ENCODE measurements at places on chromosomes 13 and 19.
A peak's percentile ranks its signal among the peaks of the same experiment; 100 is the strongest.

- no peak for DNase-seq
Measured at GRCh38 chr13:104114101-104114500, 1047.9 kb upstream of the SLC10A2 start.

GRCh38 chr19:55471266-55471665 lies 5.2 kb upstream of the ZNF628 start:
- DNase-seq, result no peak

- no peak for DNase-seq
Measured at GRCh38 chr13:31240921-31241320, 41.1 kb downstream of the B3GLCT start.

DNA sequence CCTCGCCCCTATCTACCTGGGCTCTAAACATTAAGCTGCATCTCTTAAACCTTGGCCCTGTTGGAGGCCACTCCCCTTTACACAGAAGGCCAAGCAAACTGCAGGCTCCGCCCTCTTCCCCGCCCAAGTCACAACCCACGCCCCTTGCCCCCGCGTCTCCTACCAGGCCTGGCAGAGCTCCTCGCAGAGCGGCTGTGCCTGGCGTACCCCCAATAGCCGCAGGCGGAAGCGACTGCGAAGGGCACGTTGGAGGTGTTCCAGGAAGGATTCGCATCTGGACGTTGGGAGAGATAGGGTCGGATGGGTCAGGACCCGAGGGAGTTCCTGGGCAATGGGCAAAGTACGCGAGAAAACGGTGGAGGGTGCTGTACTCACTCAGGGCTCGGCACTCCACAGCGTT lies 5.9 kb downstream of the RTBDN start:
- peak; percentile 57 for DNase-seq

DNA sequence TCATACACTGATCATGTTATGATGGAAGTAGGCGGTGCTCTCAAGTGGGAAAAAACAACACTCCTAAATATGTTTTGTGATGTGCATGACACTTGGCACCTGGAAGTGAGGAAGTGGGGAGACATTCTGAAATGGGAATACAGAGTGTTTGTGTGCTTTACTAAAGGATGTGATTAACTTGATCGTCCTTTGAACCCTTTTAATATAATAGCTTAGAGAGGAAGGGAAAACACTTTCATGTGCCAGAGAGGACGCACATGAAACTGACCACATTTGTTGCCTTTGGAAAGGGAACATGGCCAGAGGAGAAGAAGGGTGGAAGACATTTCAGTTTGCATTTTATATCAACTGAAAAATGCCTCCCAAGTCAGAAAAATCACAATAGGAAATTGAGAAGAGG lies 31.4 kb downstream of the SMAD9 start:
- no peak for DNase-seq

DNA sequence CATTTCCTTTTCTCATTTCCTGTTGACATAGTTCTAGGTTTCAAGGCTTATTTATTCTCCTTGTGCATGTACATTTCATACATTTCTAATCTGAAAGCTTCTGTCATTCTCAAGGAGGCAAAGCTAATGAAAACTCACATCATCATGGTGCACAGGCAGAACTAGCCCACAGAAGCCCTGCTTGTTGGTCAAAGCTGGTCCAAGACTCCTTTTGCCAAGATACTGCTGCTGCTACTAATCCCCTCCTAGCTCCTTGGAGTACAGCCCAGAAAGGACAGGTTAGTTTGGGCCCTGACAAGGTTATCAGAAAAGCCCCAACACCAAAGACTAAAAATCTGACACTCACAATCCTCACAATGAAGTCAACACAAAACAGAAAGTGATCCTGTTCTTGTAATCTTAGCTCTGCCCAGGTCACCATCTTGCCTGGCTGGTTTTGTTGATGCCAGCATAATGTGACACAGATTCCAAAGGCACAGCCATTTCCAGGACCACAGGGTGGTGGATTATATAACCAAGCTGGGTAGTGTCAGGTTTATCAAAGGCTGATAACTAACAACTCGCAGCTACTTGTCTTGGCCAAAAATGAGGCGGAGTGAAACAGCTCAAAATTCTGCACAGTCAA lies 417.4 kb downstream of the NDFIP2 start:
- no peak for DNase-seq

DNA sequence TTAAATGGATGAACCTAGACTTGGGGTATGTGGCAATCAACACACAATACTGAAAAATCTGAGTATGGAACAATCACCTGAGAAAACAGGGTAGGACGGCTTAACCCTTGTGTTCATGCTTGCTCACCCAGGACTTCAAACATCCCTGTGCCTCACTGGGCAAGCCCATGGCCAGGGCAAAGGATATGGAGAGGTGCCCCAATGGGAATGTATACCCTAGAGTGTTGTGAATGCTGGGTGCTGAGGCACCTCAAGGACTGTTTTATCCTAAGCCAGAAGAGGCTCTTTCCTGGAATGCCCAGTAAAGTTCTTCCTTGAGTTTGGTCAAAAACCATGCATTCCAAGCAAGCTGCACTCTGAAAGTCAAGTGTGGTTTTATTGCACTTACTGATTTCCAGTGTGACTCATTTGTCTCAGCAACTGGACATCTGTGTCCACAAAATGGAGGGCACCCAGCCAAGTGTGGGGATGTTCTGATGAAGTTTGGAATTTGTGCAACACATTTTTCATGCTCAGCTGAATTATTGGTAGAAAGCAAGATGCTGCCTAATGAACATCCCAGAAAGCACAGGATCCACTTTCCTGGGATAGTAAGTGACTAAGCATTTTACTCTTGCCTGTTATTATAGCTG lies 531.3 kb downstream of the RFC3 start:
- no peak for DNase-seq

GRCh38 chr13:89066868-89067466 lies 1395.8 kb downstream of the SLITRK5 start:
- DNase-seq, result no peak

- no peak for DNase-seq
Measured at GRCh38 chr13:44128552-44129001, 245.0 kb upstream of the SERP2 start.

- DNase-seq, result no peak
Measured at GRCh38 chr13:110648146-110648819, 32.9 kb downstream of the NAXD start.

GRCh38 chr13:88979465-88980175 lies 1308.4 kb downstream of the SLITRK5 start:
- DNase-seq, result no peak

DNA sequence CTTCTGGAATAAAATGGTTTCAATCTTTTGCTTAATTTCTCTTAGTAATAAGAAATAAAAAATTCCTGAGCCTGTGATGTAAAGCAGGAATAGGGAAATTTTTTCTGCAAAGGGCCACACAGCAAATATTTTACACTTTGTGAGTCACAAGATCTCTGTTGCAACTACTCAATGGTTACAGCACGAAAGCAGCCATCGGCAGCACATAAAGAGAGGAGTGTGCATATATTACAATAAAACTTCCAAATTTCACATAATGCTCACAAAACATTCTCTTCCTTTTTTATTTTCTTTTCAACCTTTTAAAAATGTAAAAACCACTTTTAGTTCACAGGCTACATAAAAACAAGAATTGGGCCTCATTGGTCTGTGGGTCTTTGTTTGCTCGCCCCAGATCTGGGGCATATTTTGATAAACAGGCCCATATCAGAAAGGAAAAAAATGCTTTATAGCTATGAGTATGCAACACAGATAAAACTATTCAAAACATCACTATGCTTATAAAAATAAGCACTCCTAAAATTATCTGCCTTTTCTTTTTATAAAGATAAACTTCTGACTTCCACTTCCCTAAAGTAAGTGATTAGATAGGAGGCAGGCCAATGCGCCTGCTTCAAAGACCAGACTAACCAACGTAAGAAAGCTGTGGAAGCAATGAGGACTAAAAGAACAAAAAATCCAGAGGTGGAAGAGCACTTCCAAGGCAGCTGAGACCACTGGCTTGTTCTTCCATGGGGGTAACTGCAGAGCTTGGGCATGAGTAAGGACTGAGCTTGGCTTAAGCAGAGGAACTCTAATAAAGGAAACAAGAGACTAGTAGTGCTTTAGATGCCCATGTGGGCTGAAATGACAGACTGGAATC lies 26.5 kb downstream of the MYCBP2 start:
- DNase-seq, result no peak

DNA sequence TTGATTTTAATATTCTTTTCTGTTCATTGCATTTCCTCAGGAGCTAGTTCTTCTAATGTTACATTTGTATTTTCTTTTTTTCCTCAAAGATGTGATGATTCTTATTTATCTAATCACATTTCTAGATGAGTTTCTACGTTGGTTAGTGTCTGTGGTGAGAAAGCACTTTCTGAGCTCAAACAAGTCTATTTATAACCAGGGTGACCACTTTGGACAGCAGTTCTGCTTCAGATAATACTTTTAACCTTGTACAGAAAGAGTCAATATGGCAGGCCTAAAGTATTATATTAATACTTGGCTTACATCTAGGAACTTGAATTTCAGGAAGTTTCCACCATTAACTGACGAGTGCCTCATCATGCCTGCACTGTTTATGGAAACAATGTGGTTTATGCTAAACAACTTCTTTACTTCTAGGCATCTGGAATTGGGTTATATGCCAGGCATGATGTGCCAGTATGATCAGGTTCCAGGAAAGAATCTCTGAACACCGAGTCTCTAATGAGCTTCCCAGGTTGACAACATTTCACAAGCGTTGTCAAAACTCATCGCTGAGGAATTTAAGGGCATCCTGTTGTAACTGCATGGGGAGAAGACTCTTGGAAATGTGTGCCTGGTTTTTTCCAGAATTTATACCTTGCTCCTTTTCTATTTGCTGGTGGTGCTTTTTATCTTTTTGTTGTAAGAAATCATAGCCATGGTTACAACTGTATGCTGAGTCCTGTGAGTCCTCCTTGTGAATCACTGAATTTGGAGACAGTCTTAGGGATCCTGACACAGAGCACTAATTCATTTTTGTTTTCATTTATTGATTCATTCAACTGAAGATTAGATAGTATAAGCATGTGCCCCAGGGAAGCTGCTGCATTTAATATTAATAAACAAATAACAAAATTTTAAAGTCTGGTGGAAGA lies 344.4 kb upstream of the PCDH9 start:
- no peak for DNase-seq

GRCh38 chr19:40217934-40218890 lies at the start of gene TTC9B:
TSS of gene TTC9B (minus strand) at chr19:40218384. CDS start at chr19:40218381, 3 bp downstream.
- DNase-seq, result no peak

GRCh38 chr13:40221131-40221459 lies 445.3 kb downstream of the FOXO1 start:
- DNase-seq, result no peak

- no peak for DNase-seq
Measured at GRCh38 chr19:35860436-35860817, 3.7 kb downstream of the KIRREL2 start.

GRCh38 chr13:44605275-44605674 lies 29.1 kb upstream of the TSC22D1 start:
- DNase-seq, result no peak

DNA sequence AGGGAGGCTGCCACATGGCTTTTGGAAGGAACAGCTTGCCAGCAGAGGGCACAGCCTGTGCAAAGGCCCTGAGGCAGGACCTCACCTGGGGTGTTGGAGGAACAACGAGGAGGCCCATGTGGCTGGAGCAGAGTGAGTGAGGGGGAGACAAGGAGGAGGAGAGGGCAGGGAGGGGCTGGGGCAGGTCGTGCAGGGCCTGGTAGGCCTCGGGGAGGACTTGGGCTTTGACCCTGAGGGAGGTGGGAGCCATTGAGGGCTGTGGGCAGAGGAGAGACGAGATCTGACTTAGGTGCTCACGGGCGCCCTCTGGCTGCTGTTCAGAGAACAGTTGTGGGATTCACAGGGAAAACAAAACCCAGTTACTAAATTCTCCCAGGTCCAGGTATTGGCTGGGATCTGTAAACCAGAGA lies 25.2 kb downstream of the ZNRF4 start:
- DNase-seq, result no peak

GRCh38 chr19:16315825-16316505 lies 8.7 kb upstream of the KLF2 start:
- no peak for DNase-seq

DNA sequence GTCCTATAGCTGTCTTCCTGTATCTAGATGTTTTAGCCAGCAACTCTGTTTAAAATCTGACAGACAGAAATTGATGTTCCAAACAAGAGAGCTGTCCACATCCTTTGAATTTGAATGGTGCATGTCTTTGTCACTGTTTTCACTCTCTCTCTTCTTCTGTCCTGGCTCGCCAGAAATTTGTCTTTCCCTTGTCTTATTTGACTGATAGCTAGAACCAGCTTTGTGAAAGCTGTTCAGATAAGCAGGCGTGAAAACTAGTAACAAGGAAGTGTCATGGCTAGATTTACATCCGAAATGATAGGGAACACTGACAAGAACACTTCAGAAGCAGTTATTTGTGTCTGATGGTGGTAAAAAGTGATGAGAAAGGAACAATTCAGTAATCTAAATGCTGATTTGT lies 354.9 kb upstream of the SLITRK1 start:
- DNase-seq, result no peak

- DNase-seq, result no peak
Measured at GRCh38 chr13:71249011-71249410, 618.0 kb downstream of the DACH1 start.

DNA sequence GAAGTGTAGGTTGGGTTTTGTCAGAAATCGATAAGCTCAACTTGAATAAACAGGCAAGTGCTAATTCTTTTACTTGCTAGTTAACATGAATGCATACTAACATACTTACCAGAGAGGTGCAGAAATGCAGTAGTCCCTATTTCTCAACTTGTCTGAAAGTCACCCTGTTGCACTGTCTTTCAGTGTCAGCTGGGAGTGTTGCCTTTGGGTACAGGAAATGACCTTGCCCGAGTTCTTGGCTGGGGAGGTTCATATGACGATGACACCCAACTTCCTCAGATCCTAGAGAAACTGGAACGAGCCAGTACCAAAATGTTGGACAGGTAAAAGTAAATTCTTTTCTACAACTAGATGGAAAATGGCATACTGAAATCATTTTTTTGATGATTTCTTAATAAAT lies 103.5 kb upstream of the AKAP11 start:
- no peak for DNase-seq

GRCh38 chr19:22735911-22736645 lies 47.9 kb downstream of the ZNF99 start:
- no peak for DNase-seq

DNA sequence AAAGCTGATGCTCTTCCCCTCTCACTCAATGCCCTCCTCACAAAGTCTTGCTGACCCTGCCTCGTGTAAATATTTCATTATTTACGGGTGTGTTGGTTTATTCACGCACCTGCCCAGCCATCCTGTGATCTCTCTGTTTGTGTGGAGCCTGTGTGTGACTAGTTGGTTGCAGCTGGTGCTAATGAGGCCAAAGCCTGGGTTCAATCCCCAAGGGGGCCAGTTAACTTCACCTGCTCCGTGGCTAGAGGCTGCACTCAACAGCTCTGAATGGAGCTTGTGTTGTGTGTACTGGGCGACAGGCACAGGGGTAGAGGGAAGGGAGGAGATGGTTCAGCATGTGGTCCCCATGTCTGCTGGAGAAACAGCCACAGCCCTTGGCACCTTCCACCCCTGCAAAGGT lies 109.5 kb downstream of the DNAJC15 start:
- no peak for DNase-seq
